ENCODE measurements at places on chromosomes 7 and 10. TPM values are rescaled to one million over a fixed set of nuclear protein-coding genes. Genes with fewer than 3 reads are reported as not detected.

- DNase-seq, result no peak
- peaks cover 4% of the 10 kb centered on the region for H3K4me1 ChIP-seq
- H3K36me3 ChIP-seq, result no peaks in the 10 kb centered on the region
- no peaks in the 10 kb centered on the region for H3K27me3 ChIP-seq
Measured at GRCh38 chr10:7492660-7493046, 81.8 kb upstream of the SFMBT2 start.

ANKRD16 gene
- 7.7 TPM for total RNA-seq

DNA sequence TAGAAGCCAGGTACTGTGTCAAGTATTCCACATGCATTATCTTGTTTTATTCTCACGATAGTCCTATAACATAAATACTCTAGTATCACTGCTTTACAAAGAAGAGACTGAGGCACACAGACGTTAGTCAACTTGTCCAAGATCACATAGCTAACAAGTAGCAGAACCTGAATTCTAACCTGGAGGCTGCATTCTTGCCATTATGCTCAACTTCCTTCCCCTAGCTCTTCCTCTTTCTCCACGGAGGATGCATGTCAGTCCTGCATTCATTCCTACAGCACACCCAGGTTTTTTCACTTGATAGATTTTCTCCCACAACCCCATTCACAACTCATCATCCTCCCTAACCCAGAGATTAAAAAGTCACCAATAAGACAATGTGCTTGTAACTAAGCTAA, 388.5 kb upstream of the NFE2L3 start:
- no peak for DNase-seq
- no peaks in the 10 kb centered on the region for H3K36me3 ChIP-seq
- H3K4me3 ChIP-seq, result no peak overlapping the region
- H3K27ac ChIP-seq, result no peak overlapping the region
- H3K4me1 ChIP-seq, result no peaks in the 10 kb centered on the region

- peaks cover 6% of the 10 kb centered on the region for H3K27me3 ChIP-seq
- no peaks in the 10 kb centered on the region for H3K36me3 ChIP-seq
- H3K4me1 ChIP-seq, result peaks cover 14% of the 10 kb centered on the region
- H3K27ac ChIP-seq, result no peak overlapping the region
- DNase-seq, result no peak
Measured at GRCh38 chr10:132392811-132393694, 3.9 kb upstream of the PWWP2B start.

- peaks cover 4% of the 10 kb centered on the region for H3K4me1 ChIP-seq
- H3K4me3 ChIP-seq, result no peak overlapping the region
- no peaks in the 10 kb centered on the region for H3K36me3 ChIP-seq
- H3K27ac ChIP-seq, result no peak overlapping the region
- no peaks in the 10 kb centered on the region for H3K27me3 ChIP-seq
Measured at GRCh38 chr10:119782981-119783664, 57.3 kb downstream of the INPP5F start.

- DNase-seq, result no peak
- H3K36me3 ChIP-seq, result no peaks in the 10 kb centered on the region
- H3K27ac ChIP-seq, result no peak overlapping the region
- H3K4me1 ChIP-seq, result no peaks in the 10 kb centered on the region
- H3K27me3 ChIP-seq, result no peaks in the 10 kb centered on the region
Measured at GRCh38 chr7:41103331-41103730, 599.6 kb downstream of the INHBA start.

EPHB6 gene
- 19.7 TPM for total RNA-seq
